Panc1 (cell line): ENCODE measurements at places on chromosomes 2 and 18.

- no peak for DNase-seq
Observed at GRCh38 chr2:240567872-240568677, at the start of gene RNPEPL1. Gene RNPEPL1, plus strand, starts transcription at chr2:240568484. Its CDS starts 103 bp downstream, at chr2:240568587.

DNA sequence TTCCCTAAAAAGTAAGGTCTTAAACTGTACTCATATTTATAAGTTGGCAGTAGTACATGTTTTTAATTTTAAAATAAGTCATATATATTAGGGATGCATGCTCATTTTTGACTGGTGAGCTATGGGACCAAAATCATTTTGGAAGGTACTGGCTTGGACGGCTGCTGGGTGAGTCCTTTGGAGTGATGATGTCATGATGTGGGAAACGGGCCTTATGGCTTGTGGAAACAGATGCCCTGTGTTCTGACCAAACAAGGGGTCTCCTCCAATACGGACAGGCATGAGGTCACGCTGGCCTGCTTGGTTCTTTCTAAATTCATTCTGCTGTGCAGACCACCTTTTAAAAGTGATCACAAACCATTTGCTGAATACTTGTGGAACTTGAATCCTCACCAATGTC, 109.2 kb upstream of the MGAT5 start:
- DNase-seq = no peak

- DNase-seq = no peak
Observed at GRCh38 chr18:37716106-37716735, 150.6 kb upstream of the CELF4 start.

GRCh38 chr2:147165697-147166382, 679.0 kb upstream of the ACVR2A start:
- DNase-seq = no peak

GRCh38 chr2:40489678-40489960, 37.7 kb upstream of the SLC8A1 start:
- no peak for DNase-seq

GRCh38 chr2:159926695-159927094, 128.7 kb upstream of the CD302 start:
- DNase-seq = no peak

DNA sequence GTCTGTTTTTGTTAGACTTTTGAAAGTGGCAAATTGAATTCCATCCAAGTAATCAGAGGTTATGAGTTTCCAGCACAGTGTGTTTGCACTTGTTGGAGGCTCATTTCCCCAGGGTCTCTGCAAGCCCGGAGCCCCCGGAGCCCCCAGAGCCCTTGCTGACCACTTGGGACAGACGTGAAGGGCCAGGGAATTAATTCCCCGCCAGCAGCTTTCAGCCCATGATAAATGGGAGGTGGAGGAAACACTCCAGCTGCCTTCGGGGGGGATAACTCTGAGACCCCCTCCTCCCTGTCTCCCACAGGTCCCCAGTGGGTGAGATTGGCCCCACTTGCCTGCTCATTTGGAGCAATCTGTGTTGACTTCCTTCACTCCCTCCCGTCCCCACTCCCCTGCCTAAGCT, 79.2 kb downstream of the KLHL29 start:
- no peak for DNase-seq

DNA sequence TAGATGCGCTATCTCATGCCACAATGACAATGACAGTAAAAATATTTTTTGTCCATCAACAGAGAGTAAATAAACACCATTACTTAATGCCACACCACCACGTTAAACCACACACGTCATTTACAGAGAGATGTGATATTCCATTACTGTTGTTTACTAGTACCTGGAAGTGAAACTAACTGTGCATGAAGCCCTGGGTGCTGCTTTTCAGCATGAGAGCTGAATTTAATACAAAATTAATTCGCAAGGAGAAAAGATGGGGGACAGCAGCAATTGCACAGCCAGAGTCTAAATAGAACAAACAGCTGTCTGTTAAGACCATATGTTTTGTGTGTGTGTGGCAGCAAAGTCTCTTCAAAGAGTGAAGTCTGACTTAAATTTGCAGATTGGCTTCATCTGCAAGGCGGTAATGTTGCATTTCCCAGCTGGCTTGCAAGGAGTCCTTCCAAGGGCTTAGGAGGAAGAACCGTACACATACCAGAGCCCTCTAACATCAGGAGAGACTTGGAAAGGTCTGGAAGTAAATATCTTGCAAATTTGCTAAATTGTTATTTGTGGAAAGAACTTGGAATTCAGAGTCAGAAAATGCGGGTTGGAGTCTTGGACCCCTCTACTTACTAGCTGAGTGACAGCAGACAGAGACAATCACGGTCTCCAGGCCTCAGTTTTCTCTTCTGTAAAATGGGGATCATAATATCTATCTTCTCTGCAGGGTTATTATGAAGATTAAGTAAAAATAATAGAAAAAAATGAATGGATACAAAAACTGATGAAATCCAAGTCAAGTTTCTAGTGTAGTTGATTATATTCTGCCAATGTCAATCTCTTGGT, 127.6 kb downstream of the ALPK2 start:
- no peak for DNase-seq

DNA sequence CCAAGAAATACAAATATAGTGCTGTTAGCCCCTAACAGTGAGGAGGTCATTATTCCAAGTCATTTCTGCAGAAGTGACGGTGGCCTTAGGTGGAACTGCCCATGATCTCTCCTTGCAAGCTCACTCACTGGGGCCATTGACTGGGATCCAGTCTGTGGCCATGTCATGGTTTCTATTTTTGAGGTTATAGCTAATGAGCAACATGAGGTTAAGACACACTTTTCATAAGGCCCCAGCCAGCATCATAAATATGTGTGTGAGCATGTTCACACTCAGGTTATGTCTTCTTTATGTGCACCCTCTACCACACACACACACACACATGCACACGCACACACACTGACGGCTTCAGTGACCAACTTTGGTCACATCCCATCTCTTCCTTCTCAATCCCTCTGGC, 484 bp downstream of the AFF3 start:
- DNase-seq = no peak

- no peak for DNase-seq
Observed at GRCh38 chr18:57890266-57890665, 87.2 kb upstream of the ATP8B1 start.
